ENCODE measurements at places on chromosomes 13 and 19.
A peak's percentile ranks its signal among the peaks of the same experiment; 100 is the strongest.

- DNase-seq = no peak
Observed at GRCh38 chr13:26440111-26440510, 117.4 kb upstream of the WASF3 start.

DNA sequence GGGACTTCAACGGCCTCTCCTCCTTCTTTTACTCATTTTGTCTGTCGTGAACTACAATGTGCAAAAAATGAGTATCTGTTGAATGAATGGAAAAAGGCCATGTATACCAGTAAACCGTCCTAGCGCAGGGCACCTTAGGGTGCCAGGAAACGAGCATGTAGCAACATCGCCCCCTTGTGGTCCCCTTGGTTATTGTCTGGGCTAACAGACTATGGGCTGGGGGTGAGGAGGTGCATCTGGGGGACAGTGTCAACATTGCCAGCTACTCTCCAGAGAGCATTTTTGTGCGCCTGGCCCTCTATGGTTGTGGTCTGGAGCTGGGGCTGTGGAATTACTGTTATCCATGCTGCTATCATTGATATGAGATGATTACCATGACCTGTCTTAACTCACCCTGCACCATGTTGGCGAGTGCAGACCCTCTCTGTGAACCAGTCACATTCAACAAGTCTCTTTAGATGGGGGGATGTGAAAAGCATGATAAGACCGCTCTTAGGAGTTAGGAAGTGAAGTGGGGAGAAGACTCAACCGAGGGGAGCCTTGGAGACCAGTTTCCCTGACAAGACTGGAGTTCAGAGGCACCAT lies 22.8 kb upstream of the SIGLEC11 start:
- peak; percentile 44 for DNase-seq

- peak; percentile 55 for DNase-seq
Observed at GRCh38 chr19:6516659-6517291, 14.1 kb upstream of the TNFSF9 start.

DNA sequence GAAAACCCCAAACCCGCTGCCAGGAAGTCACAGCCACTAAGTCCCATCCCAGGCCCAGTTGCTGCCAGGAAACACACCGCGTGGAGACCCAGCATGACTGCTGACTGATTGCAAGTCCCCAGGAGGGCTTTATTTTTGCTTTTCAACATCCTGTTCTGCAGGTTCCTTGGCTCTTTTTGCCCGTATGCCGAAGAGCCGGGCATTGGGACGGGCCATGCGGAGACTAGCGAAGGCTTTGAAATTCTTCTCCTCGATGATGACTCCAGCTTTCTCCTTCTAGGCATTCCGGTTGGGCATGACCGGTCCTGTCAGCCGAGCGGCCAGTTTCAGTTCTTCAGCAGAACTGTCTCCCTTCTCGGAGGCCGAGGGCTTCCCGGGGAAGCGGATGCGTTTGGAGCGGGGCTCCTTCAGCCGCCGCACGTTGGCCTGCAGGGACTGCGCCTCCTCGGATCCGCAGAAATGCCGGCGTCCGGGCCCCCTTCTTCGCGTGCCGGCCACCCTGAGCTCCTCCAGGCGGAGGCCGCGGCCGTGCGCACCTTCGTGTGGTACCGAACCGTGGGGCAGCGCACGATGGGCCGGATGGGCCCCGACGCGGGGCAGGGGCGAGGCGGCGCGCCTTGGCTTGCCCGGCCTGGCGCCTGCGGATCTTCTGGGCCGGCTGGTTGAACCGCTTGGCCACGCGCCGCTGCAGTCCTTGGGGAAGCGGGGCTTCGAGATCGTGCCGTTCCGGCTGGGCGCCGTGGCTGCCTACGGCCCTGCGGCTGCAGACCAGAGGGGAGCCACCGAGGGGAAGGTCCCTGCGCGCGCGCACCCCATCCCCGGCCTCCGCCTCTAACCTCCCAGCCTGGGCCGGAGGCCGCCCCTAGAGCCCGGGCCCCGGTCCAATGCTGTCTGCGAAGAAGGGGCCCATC lies 15.2 kb downstream of the ZSCAN5C start:
- peak; percentile 4 for DNase-seq

DNA sequence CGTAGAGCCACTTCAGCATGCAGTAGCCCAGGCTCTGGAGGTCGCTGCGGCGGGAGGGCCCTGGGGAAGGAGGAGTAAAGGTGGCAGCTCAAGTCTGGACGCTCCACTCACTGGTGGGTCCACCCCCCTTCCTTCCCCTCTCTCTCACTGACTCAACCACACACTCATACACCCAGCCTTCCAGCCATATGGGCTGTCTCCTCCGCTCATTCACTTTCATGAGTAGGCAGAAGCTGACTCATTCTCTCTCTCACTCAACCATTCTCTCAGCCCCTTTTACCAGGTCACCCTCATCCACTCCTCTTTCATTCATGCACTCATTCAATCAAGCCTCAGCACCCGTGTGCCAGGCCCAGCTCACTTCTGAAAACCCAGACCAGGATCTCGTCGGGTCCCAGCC lies 27.5 kb upstream of the SIGLEC11 start:
- peak; percentile 55 for DNase-seq

- no peak for DNase-seq
Observed at GRCh38 chr13:36061054-36061453, 70.1 kb downstream of the DCLK1 start.

DNA sequence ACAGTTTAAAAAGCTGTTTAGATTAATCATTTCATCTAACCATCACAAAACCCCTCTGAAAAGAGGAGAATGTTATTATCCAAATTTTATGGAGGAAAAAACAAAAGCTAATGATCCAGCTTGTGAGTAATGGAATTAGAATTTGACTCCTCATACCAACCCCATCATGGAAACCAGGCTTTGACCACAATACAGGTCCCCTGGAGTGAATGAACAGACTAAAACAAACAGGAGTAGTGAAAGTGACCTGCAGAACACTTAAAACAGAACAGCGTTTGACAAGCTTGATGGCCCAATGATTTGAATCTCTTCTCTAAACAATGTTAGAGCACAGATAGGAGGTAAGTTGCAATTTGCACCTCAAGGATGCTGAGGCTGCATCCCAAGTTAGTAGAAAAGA lies 230.0 kb downstream of the DCT start:
- peak; percentile 65 for DNase-seq

- no peak for DNase-seq
Observed at GRCh38 chr13:102642475-102642874, 45.7 kb downstream of the TPP2 start.

DNA sequence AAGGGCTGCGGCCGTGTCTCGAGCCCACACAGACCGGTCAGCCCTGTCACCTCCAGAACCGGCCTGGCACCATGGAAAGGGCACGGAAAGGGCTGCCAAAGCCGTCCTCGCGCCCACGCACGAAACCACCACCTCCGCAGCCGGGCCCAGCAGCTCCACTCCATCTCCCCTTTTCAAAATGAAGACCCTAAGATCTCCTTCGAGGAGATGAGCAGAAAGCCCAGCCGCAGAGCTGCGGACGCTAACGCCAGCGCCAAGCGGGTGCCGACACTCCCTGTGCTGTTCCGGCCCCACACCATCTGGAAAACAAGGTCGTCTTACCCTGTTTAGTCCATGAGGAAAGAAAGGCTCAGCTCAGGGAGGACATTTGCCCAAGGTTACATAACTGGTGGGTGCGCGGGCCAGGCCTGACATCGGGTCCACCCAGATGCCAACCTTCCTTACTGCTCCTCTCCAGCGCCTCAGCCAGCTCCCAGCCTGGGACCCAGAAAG lies 131.1 kb downstream of the FOXO1 start:
- DNase-seq = no peak

GRCh38 chr13:92781965-92782690 lies 444.5 kb upstream of the GPC6 start:
- peak; percentile 46 for DNase-seq

- DNase-seq = no peak
Observed at GRCh38 chr13:89822467-89822866, 1525.0 kb upstream of the MIR17HG start.

- no peak for DNase-seq
Observed at GRCh38 chr13:24091080-24091479, 69.4 kb upstream of the SPATA13 start.

- peak; percentile 61 for DNase-seq
Observed at GRCh38 chr19:11673608-11674041, 65.1 kb downstream of the ZNF823 start.

- peak; percentile 37 for DNase-seq
Observed at GRCh38 chr13:79628463-79628862, 147.5 kb downstream of the NDFIP2 start.

DNA sequence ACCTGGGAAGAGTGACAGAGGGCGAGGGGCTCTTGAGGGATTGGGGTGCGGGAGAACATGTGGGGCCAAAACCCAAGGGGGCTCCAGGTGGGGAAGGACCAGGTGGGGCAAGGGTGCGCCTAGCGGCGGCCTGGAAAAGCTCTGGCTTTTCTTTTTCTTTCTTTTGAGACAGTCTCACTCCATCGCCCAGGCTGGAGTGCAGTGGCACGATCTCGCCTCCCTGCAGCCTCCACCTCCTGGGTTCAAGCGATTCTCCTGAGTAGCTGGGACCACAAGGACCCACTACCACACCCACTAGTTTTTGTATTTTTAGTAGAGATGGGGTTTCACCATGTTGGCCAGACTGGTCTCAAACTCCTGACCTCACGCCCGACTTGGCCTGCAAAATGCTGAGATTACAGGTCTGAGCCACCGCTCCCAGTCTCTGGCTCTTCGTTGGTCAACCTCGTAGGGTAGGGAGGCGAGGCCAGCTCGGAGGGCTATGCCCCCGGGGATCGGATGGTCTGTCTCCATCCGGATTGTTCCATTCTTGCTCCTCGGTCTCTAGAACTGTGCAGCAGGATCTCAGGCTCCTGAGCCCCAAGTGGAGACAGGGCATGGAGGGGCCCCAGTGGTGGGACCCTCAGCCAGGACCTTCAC lies 3.7 kb downstream of the GADD45B start:
- no peak for DNase-seq

DNA sequence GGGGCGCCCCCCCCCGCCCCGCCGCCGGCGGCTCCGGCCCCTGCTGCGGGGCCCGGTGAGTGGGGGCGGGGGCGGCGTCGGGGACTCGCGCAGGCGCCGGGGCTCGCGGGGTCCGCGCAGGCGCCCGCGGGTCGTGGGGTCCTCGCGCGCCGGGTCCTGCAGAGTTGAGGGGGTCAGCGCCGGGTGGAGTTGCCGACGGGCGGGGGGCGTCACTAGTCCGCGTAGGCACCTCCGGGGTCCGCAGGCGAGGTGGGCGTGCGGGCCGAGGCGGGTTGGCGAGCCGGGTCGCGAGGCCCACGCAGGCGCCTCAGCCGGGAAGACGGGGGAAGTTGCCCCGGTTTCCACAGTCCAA lies 365 bp downstream of the PPP6R1 start:
- DNase-seq = no peak

GRCh38 chr13:36371185-36371584 lies 25.0 kb upstream of the SPART start:
- DNase-seq = no peak

GRCh38 chr13:67964986-67965385 lies 734.9 kb upstream of the PCDH9 start:
- no peak for DNase-seq

GRCh38 chr19:30784850-30785457 lies 412.8 kb downstream of the ZNF536 start:
- DNase-seq = no peak

DNA sequence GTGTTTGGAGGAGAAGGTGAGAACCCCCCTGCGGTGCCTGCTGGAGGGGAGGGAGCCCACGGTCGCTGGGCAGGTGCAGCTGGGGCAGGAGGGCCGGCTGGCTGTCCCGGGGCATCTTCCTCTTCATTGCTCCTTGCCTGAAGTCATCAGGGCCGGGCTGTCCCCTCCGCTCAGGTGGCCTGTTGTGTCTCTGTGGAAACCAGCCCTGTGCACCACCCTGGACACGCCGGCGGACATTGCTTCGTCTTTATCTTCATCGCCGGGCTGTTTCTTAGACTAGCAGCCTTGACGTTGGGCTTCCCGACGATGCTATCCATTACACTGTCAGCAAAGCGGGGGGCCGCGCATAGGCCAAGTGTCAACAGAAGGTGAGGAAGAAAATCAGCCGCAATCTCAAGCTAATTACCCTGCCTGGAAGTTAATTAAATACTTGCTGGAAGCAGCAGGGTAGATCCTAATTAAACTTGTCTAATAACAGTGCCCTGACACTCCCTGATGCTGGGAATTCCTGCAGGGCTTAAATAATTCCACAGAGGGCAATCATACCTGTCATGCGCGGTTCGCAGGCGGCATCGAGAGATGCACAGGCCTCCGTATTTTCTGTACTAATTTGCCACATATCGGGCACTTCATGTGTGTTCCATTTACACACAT lies 111.4 kb upstream of the SOX1 start:
- DNase-seq = no peak

GRCh38 chr13:97388373-97388772 lies 45.6 kb upstream of the RAP2A start:
- no peak for DNase-seq

- peak; percentile 95 for DNase-seq
Observed at GRCh38 chr19:50724522-50725217, 1.5 kb downstream of the CLEC11A start.

- peak; percentile 61 for DNase-seq
Observed at GRCh38 chr19:54266133-54266532, 9.1 kb upstream of the LILRB5 start.

DNA sequence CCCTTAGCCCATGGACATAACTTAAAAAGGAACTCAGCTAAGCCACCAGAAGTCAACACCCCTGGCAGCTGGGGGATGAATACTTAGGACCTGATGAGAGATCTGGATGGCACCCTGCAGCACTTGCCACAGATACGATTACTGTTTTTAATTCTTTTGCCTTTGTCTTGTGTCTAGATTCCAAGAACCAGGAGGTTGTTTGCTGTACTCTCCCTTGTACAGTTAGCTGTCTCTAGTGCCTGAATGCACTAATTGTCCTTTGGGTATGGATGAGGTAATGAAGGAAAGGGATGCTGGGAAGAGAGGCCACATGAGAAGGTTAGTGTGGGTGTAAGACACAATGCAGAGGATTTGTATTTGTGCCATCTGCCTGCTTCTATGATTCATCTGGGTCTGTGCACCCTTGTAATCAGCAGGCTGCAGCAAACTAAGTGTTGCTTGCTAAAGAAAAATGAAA lies 385.8 kb downstream of the KCNRG start:
- peak; percentile 92 for DNase-seq

GRCh38 chr19:56721714-56722113 lies 50.2 kb upstream of the ZNF835 start:
- no peak for DNase-seq

DNA sequence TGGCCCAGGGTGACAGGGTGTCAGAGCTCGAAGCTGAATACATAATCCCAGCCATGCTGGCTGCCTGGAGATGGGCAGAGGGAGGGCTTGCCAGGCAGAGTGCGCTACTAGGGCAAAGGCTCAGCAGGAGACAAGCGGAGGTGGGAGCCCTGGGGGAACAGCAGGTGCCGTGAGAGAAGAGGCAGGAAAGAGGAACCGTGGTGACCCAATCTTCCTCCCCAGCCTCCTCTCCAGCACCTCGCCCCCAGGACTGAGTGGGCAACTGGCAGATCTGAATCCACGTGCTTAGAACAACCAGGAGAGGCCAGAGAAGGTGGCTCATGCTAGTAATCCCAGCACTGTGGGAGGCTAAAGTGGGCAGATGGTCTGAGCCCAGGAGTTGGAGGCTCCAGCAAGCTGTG lies 11.0 kb upstream of the CCL25 start:
- no peak for DNase-seq

GRCh38 chr19:2014731-2015607 lies 545 bp downstream of the BTBD2 start:
- DNase-seq = no peak

GRCh38 chr19:50896591-50897190 lies 14.5 kb downstream of the KLK4 start:
- DNase-seq = peak; percentile 16
